Adrenal gland (tissue), 19 donors: ENCODE measurements at places on chromosomes 4 and X.
A peak's percentile ranks its signal among the peaks of the same experiment; 100 is the strongest.

DNA sequence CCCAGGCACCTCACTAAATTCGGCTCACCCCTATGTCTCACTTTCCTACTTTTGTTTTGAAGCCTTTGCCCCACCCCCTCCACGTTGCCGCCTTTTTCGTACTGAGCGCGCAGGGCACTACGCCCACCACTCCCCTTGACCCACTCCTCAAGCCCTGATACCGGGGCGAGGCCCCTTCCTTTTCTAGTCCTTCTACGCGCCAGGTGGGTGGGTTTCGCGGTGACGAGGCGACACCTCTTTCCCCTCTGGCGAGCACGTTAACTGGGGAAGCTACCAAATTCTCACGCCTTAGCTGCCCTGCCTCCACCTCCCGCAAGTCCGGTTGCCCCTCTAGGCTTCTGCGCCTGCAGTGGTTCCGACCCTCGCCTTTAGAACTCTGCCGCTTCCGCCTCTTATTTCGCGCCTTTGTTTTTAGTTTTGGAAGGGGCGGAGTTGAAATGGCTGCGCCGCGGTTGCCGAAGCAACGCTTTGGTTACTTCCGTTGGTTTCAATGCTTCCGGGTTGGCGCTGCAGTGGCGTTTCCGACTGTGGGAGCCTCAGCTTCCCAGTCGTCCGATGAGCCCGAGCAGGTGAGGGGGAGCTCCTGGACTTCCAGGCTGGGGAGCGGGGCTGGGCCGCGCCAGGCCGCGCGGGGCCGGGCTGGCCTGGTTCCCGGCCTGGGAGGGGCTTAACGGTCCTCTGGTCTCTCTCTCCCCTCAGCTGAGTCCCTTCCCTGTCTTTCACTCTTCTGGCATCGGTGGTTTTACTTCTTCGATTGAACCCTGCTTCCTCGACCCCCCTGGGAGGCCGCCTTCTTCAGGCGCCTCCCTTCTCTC, at the start of gene SLC25A14:
SLC25A14 (plus strand) TSS at position 512 of the 815 bp plus-strand sequence. CDS start 360 bp downstream, outside the sequence.
- peak; percentile 53 for DNase-seq

DNA sequence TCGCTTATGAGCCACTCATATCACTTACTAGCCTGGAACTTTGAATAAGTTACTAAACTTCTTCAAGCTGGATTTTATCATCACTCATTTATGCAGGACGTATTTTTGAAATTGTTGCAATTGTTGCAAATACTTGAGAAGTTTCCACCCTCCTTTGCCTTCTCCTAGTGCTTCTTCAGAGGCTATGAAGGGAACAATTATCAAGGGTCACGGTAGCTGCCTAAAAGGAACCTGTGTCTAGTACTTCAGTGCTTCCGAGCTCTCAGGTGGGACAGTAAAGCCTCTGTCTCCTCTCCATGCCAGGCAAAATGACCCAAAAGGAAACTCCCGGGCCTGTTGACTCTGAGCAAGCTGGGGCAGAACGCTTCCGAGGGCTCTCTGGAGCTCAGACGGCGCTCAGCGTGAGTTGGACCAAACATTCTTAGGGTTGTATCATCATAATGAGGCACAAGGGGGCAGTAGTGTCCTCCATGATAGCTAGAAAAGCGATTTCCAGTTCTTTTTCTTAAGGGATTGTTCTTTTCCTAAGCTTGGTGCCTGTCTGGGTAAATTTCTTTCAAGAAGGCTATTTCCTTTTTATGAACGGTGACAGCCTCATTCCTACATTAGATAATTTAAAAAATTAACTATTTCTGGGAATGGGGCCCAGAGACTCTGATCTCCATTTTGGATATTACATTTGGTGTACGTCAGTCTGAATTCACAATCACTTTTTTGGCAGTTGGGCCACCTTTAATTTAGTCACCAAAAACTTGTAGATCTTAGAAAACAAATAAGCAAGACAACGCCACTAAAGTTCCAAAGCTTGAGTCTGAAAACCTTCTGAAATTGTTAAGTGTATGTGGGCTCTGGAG, 73.1 kb downstream of the PACRGL start:
- DNase-seq: peak; percentile 25

- peak; percentile 78 for DNase-seq
These were observed 100.7 kb downstream of the EFNB1 start for GRCh38 chrX:68929332-68930150.

DNA sequence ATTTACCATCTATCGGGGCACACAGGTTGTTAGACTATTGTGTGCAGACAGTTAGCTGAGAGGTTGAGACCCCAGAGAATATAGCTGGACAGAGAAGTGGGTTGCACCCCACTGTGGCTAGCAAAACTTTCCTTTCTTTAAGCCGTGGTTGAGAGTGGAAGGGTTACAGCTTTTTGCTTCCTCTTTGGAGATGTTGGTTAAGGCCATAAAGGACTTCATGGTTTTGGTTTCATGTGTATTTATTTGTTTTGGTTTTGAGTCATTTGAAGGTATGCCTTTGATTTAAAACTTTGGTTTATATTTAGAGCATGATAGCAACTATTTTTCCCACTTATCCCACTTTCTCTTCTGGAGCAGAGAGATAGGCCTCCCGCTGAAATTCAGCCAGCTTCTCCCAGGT, 274.3 kb upstream of the IL1RAPL1 start:
- no peak for DNase-seq

- no peak for DNase-seq
These were observed 24.8 kb upstream of the SMARCA5 start for GRCh38 chr4:143488687-143489086.

DNA sequence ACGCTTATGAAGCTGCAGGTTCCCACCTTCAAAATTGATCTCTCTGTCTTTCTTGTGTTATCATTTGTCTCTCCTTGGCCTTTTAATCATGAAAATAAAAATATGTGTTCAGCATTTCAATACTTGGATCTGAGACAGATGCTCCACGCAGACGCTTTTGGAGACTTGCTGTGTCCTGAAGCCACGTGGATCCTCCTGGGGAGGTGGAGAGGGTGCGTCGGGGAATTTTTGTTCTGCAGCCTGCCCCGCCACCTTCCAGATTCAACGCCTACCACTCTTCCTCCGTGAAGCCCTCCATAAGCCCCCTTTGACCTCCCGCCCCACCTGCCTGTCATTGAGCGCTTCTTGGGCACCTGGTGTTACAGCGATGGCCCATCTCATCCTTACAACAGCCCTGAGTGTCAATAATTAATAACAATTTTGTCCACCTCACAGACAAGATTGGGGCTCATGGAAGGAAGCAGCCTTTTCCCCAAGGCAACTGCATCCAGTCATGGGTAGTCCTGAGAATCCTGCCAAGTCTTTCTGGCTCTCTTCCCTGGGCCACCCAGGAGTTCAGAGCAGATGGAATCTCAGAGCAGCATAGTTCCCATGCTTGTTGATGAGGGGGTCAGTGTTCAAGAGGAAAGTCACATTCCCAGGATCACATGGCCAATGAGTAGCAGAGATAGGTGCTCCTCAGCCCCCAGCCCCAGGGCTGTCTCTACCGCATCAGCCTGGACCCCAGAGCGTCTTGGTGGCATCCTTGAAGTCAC, 172.6 kb upstream of the PSAPL1 start:
- DNase-seq: no peak

DNA sequence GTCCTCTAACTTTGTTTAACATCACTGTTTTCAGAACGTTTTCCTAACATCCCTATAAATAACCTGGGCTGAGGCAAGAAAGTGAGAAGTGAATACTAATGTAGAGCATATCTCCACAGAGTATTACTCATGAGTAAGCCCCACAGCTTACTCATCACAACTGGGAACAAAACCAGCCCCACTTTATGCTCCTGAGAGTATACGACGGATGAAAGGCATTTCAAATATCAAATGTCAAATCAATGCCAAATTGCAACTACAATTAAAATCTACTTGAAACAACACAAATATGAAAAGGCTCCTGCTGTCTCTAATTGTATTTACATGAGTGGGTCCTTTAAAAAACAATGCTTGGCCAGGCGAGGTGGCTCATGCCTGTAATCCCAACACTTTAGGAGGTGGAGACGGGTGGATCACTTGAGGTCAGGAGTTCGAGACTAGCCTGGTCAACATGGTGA, 41.2 kb downstream of the SH3RF1 start:
- peak; percentile 52 for DNase-seq

DNA sequence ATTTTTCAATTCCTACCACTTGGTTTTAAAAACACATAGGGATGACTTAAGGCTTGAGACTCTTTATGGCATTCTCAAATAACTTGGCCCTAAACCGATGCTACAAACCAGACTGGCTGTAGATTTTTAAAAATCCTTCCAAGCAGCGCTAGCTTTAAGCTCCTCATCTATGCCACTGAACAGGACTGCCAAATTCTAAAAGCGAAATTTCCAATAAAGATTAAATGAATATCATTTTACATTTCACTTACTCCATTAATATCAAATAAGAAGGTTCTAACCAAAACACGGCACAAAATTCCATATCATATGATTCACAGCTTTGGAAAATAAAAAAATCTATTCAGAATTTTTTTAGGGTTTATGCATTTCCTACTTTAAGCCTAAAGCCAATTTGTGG, 134.2 kb downstream of the FANCB start:
- DNase-seq: no peak

DNA sequence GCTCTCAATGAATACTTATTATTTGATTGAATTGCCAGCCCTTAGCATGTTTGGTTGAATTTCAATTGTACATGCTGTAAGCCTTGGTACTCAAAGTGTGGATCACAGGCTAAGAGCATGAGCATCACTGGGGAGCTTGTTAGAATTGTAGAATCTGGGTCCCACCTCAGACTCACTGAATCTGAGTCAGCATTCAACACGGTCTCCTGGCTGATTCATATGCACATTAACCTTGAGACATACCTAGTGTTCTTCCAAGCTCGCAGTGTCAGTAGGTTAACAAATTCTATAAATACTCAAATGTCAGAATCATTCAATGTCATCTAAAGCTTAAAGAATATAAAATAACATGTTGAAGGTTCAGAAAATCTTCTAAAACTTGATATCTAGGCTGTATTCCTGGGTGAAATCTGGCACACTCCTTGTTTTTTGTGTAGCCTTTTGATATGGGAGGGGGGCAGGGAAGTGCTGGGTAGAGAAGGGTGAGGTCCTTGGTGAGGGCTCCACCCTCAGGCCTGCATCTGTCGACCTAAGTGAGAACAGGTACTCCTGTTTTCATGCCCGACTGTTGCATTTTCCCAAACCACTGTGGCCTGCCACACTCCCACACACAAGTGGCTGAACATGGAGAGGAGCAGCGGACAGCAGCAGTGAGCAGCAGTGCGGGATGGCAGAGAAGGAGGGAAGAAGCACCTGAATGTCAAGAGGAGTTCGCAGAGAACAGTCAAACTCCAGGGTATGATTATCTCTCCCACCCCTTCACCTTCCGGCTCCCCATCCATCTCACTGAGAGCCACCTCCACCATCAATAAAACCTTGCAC, 529.6 kb upstream of the IGFBP7 start:
- DNase-seq: no peak

DNA sequence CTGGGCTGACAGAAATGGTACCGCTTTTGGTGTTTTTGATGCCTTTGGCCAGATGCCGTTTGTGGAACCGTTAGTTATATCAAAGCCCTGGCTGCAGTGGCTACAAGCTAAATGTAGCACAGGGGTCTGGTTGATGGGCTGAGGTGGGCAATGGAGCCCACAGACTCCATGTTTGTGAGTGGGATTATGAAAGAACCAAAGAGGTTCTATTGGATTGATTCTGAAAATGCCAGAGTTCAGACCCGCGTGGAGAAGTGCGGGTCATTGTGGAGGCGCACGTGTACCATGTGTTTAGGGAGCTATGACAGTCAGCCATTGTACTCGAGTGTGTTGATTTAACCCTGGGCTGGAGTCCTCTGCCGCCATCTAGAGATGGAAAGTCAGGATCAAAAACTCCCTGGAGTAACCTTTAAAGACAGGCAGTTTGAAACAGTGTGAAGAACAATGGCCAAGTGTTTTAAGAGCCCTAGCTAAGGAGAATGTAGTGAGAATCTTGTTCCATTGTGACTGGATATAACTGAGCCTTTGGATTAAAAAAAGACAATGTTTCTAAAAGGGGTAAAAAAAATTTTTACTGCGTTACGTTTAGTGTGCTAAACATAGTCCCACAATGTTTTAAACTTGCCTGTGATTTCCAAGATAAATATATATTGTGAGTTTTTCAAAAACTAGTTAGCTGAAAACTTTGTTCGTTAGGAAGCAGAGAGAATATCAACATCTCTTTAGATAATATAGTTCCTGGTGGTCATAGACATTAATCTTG, 12.7 kb downstream of the ART3 start:
- DNase-seq: peak; percentile 70

GRCh38 chr4:99383833-99384392, 31.4 kb upstream of the ADH1C start:
- DNase-seq: peak; percentile 65

GRCh38 chrX:46953137-46953527, 40.9 kb downstream of the JADE3 start:
- DNase-seq: no peak

DNA sequence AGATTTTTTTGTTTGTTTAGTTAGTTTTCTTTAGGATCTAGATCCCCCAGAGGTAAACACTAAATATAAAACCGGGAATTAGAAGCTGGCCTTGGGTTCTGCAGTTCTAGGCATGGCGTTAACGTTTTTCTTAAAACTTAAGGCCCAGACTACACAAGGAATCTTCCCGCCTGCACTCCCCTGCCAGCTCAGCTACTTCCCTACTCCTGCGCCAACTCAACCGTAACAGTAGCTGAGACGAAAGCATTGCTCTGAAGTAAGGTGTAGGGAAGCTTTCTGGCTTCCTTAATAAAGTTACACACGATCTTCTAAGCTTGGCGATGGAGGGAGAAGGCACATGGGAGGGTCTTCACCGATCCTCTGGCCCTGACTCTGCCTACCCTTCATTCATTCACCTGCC, 37.1 kb downstream of the CPE start:
- DNase-seq: no peak

DNA sequence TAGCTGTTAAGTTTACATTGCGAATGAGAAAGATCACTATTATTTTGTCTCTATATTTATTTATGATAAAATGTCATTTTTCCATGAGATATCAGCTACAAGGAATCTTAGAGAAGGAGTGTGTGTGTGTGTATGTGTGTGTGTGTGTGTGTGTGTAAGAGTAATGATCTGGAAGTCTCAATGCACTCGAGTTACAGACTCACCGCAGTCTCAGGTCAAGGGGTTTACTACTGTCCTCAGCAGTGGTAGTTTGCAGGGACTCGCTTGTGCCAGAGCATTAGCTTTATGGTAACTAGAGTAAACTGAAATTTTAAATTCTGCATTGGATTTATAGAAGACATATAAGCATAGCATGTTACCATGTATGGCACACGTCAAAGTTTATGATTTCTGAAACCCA, 30.8 kb downstream of the LRP2BP start:
- DNase-seq: no peak

- DNase-seq: no peak
These were observed 21.7 kb downstream of the LPAR4 start for GRCh38 chrX:78769101-78769755.

GRCh38 chrX:118862091-118862490, 38.5 kb downstream of the ZCCHC12 start:
- DNase-seq: no peak
